Spinal cord (tissue), 10 donors: ENCODE measurements at places on chromosomes 13 and 19. TPM values are rescaled to one million over a fixed set of nuclear protein-coding genes. Genes with fewer than 3 reads are reported as not detected.
A peak's percentile ranks its signal among the peaks of the same experiment; 100 is the strongest.

The APOC4 gene
- not detected for polyA plus RNA-seq

The RYR1 gene
- polyA plus RNA-seq: 15.1 TPM

The GARIN5A gene
- 14.1 TPM for polyA plus RNA-seq

GRCh38 chr13:25874907-25875306 is 176.9 kb downstream of the SHISA2 start:
- no peaks in the 10 kb centered on the region for H3K4me1 ChIP-seq
- H3K4me3 ChIP-seq: no peak overlapping the region
- no peaks in the 10 kb centered on the region for H3K27me3 ChIP-seq
- no peak for DNase-seq
- H3K27ac ChIP-seq: no peak overlapping the region

DNA sequence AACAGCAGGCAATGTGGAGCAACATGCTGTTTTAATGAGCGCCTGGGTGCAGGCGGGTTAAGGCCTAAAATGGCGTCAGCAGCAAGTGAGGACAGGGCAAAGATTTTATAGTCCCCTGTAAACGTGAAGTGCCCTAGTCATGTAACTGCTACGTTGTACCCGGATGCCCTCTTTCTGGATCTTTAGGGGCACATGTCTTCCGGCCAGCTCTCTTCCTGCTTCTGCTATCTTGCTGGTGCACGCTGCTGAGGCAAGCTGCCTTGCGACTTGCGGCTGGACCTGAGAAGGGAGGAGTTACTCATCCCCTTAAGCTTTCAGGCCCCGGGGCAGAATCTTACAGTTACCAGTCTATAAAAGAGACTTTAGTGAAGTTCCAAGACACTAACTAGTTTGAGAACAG is 303.6 kb upstream of the DACH1 start:
- no peak overlapping the region for H3K27ac ChIP-seq
- H3K4me3 ChIP-seq: no peak overlapping the region
- H3K27me3 ChIP-seq: no peaks in the 10 kb centered on the region
- no peak for DNase-seq

GRCh38 chr19:45641274-45642105 is 2.3 kb upstream of the EML2 start:
- H3K4me1 ChIP-seq: peaks cover 67% of the 10 kb centered on the region
- no peak for DNase-seq
- peaks cover 39% of the 10 kb centered on the region for H3K36me3 ChIP-seq

GRCh38 chr19:57648331-57649003 is 15.5 kb downstream of the ZNF211 start:
- no peaks in the 10 kb centered on the region for H3K4me1 ChIP-seq
- peaks cover 3% of the 10 kb centered on the region for H3K27me3 ChIP-seq
- DNase-seq: peak; percentile 82
- no peak overlapping the region for H3K4me3 ChIP-seq
